ENCODE measurements at places on chromosomes 6 and 20.

GRCh38 chr6:150380256-150380655 is 11.4 kb downstream of the IYD start:
- no peak for DNase-seq

- DNase-seq = no peak
These were observed 103.0 kb downstream of the ZNF217 start for GRCh38 chr20:53490620-53491019.

DNA sequence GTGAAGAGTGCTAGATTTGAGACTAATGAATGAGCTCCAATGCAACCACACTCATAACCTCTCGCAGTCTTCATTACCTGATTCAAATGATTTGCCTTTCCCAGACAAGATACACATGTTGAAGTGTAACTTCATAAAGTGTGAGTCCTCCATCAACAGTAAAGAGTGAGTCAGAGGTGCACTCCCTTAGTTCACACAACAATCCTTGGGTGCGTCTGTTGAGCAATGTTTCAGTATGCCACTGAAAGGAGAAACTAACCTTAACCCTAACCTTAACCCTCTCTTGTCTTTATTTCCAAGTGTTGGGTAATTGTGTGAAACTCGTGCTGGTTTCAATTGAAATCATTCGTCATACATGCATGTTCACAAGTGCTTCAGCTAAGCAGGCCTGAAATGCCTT is 21.0 kb upstream of the RIN2 start:
- DNase-seq = no peak

DNA sequence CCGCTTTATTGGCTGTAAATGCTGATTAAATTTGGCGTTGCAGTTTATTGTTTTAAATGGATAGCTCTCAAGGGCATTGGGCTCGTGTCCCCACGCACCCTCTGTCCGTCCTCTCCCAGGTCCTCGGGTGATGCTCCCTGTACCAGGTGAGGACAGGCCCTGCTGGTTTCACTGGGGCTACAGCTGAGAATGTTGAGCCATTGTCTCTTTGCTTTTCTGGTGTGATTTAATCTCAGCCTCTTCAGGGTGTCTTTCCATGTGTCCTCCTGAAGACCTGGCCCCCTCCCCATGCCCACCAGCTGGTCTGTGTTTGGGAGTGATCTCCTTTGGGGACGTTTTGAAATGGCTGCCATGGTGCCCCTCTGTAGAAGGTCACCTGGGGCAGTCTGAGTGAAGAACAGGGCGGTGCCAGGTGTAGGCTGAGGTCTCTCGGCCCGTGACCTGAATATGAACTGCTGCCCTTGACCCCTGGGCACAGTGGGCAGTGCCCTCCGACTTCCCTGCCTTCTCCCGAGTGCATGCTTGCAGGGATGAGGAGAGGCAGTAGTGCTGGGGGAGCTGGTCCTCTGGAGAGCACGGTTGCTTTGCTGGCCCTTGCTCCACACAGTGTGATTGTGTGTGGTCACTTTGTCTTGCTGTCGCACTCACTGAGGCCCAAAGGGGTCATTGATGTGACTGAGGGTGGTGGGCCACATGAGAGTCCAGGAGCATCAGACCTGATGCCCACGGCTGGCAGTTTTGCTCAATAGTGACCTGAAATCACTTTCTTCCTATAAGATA is 12.4 kb upstream of the C20orf204 start:
- no peak for DNase-seq

GRCh38 chr6:71982389-71982788 is 96.0 kb downstream of the RIMS1 start:
- no peak for DNase-seq

DNA sequence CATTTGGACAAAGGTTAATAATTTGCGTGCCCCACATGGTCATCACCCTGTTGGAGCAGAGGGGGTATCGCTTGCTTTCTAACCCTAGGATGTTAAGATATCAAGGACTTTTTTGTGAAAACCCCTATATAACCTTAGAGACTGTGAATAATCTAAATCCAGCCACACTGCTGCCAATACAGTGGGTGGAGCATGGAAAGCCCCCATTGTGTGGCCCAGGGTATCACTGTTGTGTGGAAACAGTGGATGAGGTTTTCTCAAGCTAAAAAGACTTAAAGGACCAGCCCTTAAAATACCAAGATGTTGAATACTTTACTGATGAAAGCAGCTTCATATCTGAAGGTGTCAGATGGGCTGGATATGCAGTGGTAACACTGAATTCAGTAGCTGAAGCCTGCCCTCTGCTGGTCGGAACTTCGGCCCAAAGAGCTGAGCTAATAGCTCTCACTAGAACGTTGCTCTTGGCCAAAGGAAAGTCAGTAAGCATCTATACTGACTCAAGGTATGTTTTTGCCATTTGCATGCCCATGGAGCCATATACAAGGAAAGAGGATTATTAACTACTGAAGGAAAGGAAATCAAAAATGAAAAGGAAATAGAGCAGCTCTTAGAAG is 695.2 kb downstream of the PHF3 start:
- peak; percentile 40 for DNase-seq

- no peak for DNase-seq
These were observed 36.0 kb upstream of the SCRT2 start for GRCh38 chr20:711576-711975.

DNA sequence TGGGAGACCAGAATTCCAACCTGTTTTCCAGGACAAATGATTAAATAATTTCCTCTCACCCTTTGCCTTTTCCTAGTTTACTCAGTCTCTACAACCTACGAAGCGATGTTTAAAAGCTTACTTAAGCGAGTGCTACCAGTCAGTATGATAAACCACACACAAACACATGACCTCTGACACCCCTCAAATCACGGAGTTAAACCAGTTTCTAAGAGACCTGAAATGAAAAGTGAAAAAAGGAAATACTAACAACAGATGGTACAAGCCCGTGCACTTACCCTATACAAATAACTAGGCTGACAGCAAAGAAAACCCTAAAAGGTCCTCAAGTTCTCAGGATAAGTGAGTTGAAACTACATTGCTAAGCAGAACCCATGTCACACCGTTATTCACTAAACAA is 7.7 kb downstream of the TNFRSF21 start:
- DNase-seq = no peak

- no peak for DNase-seq
These were observed 51.0 kb downstream of the NCOA6 start for GRCh38 chr20:34774449-34774848.
